Anterior cingulate cortex (tissue), 58 donors: ENCODE measurements at places on chromosomes 11 and 22.

GRCh38 chr11:122814401-122814800 lies 23.9 kb upstream of the CRTAM start:
- DNase-seq = no peak

DNA sequence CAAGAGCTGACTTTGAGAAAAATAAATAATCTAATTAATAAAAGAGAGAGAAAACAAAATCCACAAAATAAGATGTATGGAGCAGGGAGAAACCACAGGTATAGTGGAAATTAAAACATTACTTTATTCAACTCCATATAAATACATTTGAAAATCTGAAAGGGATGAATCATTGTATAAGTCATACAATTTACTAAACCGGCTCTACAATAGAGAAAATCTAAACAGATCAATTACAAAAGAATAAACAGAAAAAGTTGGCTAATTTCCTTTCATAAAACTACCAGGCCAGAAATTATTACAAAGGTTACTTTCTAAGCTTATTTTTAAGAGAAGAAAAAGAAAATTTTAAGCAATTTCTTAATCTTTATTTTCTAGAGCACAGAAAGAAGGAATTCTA lies 51.3 kb upstream of the DRD2 start:
- no peak for DNase-seq

DNA sequence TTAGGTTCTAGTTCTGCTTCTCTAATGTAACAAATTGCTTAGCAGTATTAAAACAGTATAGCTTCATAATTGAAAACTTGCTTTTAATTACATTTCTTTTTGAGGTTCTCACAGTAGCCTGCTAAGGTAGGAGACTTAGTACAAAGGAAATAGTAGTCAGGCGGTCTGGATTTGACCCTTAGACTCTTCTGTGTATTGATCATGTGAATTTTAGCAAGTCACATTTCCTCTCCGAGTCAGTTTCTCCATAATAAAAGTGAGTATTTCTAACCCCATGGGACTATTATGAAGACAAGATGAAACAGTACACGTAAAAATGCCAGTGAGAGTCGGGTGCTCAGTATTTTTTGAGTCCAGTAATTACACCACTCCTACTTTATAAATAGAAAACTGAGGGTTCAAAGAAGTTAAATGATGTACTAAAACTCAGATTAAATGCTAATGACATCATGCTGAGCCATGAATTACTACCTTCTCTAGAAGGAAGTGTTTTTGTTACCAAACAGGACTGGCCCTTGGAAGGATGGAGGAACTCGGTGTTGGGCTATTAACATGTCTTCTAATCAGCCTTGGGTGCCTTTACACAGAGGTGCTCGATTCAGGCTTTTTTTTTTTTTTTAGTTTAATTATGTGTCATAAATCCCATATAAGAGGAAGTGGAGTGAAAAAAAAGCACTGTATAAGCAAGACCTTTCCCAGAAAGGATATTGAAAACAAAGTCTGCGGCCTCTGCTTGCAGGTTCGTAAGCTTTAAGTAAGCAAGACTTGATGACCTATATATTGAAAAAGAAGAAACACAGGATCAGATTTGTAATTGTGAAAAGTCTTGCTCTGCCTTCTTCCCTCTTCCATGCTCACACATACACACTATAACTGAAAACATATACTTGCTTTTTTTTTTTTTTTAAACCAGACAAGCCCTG lies 109.0 kb downstream of the EMSY start:
- DNase-seq = no peak

DNA sequence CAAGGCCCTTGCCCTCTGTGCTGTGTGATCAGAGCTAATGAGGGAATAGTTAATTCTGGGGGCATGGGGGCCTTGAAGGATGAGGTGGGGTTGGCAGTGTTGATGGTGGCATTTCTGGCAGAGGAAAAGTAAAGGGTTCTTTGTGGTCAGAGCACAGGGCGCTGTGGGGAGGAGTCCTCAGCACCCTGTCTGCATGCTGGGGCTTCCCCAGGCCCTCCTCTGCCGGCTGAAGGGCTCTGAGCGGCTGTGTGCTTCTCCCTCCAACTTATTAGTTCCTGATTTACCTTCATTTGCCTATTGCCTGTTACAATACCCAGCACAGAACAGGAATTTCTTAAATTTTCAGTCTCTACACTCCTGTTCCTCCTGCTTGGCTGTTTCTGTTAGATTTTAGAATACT lies 122.8 kb downstream of the HIPK3 start:
- DNase-seq = no peak

DNA sequence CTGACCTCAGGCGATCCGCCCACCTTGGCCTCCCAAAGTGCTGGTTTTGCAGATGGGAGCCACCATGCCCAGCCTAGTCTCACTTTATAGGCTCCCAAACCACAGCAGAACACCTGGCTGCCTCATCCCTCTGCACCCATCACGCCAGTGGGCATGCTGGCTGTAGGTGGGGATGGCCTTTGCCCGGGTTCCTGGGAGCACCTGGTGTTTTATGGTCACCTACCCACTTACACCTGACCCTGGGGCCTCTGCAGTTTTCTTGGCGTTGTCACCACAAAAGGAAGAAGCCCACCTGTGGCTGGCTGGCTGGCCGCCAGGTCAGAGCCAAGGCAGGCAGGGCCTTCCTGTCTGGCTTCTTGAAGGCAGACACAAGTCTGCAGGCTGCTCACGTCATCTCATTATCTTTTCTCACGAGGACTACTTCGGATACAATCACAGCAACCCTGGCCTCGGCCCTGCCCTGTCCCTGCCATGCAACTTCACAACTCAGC lies 8.2 kb downstream of the RRP7A start:
- DNase-seq = no peak

GRCh38 chr11:14809466-14809865 lies 82.6 kb downstream of the CYP2R1 start:
- DNase-seq = no peak

GRCh38 chr11:64357904-64358535 lies 942 bp upstream of the RPS6KA4 start:
- no peak for DNase-seq
